SW 1271 (cell line): ENCODE measurements at places on chromosomes 6 and 20.

DNA sequence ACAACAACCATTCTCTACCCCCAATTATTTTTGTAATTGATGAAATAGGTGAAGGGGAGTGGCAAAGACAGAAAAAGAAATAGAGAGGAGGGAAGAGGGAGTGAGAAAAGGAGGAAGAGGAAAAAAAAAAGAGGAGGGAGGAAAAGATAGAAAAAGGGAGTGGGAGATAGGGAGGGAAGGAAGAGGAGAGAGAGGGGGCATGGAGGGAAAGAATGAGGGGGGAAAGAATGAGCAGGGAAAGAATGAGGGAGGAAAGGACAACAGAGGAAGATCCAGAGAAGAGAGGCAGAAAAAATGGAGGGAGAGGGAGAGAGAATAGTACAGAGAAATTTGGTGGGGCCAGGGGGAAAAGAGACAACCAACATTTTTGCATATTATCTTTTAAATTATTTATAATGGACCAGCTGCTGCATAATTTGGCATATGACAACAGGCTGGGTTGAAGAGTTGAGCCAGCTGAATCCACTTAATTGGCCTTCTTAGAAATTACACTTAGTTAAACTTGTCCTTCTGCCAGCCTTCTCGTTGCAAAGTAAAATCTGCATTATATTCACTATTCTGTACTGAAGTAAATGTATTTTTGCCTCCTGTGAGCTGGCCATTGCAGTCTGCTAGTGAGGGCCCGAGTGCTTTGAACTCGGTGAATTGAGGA is 101.0 kb downstream of the ARHGAP18 start:
- DNase-seq = no peak

- DNase-seq = no peak
Observed at GRCh38 chr6:149026530-149026942, 279.7 kb downstream of the UST start.

DNA sequence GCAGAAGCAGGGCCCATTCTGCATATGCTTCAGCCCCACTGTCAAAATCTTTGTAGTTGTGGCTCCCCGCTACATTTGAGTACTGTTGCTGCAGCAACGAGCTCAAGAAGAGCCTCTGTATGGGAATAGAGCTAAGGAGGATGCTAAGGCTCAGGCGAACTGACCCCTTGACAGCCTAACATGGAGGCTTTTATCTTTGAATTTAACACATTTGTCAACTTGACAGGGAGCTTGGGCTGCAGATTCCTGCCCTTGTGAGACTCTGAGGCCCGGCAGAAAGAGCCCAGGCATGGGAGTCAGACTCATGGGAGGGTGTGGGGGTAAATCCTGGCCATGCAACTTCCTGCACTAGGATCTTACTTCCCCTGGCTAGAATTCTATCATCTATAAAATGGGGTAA is 278.7 kb upstream of the CITED2 start:
- DNase-seq = no peak

GRCh38 chr6:25053875-25054371 is 118.2 kb upstream of the RIPOR2 start:
- DNase-seq = no peak

DNA sequence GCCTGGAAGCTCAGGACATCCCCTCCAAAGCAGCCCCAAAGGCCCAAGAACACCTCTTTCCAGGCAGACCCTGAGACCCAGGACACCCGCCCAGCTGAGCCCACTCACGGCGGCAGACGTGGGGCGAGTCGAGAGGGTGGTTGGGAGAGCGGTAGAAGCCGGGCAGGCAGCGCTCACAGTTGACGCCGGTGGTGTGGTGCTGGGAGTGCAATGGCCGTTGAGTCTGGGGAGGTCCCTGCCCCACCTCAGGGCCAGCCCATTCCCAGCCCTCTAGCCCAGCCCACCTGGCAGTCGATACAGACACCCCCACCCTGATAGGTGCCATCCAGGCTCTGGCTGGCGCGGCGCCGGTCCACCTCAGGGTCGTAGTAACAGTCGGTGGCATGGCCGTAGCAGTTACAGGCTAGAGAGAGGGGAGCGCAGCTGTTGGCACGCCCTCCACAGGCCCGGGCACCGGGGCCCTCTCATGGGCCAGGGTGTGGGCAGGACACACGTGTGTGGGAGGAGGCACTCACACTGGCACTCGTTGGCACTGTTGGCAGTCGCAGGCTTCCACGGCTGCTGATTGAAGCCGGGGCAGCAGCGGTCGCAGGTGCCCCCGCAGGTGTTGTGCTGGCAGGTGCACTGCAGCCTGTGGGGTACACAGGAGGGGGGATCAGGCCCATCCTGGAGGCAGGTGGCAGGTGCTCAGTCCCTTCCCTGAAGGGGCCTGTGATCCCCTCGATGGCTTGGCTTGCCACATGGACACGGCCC is 20.5 kb downstream of the LAMA5 start:
- DNase-seq = no peak

- DNase-seq = peak; percentile 77
Observed at GRCh38 chr20:16574656-16575355, 1.6 kb upstream of the KIF16B start.

- DNase-seq = no peak
Observed at GRCh38 chr20:6665621-6666355, 101.7 kb upstream of the BMP2 start.

DNA sequence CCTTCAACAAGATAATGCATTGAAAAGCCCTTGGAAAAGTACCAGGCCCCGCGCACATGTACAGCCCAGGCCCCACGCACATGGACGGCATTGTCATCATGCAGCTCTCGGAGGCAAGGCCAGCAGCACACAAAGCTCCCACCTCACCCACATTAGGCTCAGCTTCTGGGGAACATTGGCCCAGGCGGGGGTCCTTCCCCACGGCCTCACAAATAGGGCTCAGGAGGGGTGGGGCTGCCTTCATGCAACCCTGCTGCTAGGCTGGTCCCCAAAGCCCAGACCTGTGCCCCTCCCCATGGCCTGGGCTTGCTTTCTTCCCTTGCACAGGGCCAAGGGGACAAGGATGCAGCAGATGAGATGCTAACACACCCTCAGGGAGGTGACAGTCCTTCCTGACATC is 26.7 kb downstream of the NPEPL1 start:
- no peak for DNase-seq

GRCh38 chr6:63579937-63580703 is 7.8 kb downstream of the LOC128125822 start:
- DNase-seq = no peak

DNA sequence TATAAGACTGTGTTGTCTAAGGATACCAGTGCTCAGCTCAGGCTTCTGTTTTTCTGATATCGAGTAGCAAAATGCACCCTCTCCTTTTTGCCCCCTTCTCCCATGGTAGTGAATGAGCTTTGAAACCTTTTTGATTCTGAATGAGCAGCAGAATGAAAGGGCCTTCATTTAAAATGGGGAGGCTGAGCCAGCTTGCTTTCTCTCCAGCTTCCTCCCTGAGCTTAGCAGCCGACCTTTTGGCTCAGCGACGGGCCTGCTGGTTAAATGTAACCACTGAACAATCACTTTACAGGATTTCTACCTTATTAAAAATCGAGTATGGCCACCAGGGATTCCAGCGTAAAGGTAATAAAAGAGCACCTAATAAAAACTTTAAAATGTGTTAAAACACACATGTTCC is 133.7 kb upstream of the SPACA1 start:
- no peak for DNase-seq

DNA sequence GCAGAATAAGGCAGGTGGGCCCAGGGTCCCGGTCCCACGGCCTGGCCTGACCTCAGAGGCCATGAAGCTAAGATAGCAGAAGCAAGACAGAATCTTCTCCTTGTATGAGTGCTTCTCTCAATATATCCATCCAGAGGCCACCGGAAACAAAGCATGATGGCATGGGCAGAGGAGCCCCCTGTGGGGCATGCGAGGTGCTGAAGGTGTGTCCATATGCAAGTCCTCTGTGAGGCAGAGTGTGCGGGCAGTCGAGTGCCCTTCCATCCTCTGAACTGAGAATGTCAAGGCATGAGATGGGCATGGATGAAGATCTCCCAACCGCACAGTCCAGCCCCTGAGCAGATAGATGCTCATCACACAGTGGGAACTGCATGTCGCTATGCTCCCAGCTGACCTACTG is 9.8 kb upstream of the GGTLC1 start:
- no peak for DNase-seq

DNA sequence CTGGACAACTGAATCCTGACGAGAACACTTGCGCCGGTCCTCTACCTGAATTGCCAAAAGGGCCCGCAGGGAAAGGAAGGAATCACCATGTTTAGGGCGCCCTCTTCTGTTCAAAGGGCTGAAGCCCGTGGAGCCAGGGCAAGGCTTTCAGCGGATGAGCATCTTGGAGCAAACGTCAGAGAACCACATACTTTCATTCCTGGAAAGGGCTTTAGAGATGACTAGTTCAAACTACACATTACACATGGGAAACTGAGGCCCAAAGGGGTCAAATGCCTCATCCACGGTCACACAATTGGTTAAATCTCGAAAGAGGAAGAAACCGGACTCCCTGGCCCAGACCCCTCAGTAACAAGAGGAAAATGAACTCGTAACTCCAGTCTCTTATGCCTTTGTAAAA is 11.5 kb upstream of the ZNF133 start:
- DNase-seq = peak; percentile 77

GRCh38 chr6:14655201-14656061 is 537.9 kb downstream of the CD83 start:
- no peak for DNase-seq

DNA sequence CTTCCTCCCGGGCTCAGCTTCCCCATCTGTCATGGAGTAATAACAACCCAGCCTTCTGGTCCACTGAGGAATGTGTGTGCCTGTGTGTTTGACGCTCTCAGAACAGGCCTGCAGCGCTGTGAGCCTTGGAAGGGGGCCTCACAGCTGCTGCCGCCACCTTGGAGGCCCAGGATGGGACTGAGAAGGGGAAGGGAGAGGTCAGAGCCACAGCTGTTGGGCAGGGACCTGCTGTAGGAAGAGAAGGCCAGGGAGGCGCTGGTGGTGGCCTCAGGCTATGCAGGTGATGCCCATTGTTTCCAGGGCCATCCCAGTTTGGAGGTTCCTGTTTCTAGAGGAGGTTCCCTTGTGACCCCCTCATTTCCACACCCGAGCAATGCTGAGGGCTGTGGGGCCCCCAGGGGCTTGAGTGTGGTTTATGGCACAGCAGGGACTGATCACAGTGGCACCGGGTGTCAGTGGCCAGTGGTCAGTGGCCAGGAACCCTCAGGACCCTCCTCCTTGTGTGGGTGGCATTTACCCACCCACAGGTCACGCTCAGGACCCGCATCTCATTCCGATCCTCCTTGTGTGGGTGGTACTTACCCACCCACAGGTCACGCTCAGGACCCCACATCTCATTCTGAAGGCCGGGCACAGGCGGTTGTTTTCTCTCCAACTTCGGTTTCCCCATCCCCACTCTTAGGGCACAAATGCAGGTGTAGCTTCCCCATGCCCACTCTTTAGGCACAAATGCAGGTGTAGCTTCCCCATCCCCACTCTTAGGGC is 14.0 kb downstream of the TPD52L2 start:
- no peak for DNase-seq

DNA sequence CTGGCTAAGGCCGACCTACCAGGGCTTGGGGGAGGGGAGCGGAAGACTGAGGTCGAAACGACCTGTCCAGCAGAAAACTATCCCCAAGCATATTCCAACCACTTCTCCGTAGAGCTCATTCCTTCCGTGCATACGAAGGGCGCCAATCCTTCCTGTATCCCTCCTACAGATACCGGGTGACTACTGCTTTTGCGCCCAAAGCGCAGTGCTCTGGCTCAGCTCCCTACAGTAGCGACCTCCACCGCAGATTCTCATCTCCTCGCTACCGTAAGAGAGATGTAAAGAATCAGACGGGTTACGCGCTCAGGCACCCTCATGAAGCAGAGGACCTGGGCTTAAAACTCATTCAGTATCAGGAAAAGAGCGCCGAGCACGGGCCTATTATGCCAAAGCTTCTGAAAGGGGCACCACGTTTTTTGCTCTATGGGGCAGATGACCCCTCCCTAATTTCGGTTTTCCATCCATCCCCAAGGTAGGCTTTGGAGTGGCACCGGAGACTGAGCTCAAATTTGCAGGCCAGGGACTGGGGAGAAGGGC is 563 bp upstream of the NNAT start:
- no peak for DNase-seq

DNA sequence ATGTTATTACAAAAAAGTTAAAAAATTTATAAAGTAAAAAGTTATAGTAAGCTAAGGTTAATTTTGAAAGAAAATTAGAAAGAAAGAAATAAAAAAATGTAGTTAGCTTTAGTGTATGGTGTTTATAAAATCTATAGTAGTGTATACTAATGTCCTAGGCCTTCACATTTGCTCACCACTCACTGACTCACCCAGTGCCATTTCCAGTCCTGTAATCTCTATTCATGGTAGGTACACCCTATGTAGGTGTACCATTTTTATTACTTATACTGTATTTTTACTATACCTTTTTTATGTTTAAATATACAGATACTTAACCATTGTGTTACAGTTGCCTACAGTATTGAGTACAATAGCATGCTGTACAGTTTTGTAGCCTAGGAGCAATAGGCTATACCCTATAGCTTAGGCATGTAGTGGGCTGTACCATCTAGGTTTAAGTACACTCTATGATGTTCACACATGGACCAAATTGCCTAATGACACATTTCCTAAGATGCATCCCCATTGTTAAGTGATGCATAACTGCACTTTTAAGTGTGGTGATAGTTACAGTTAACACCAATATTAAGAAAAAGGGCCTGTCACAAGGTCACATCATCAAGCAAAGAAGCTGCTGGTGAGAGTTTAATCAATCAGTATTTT is 8.0 kb downstream of the CD2AP start:
- DNase-seq = no peak

GRCh38 chr6:83247471-83247870 is 54.3 kb downstream of the RWDD2A start:
- no peak for DNase-seq

GRCh38 chr6:63487103-63487813 is 85.0 kb upstream of the LOC128125822 start:
- DNase-seq = no peak

DNA sequence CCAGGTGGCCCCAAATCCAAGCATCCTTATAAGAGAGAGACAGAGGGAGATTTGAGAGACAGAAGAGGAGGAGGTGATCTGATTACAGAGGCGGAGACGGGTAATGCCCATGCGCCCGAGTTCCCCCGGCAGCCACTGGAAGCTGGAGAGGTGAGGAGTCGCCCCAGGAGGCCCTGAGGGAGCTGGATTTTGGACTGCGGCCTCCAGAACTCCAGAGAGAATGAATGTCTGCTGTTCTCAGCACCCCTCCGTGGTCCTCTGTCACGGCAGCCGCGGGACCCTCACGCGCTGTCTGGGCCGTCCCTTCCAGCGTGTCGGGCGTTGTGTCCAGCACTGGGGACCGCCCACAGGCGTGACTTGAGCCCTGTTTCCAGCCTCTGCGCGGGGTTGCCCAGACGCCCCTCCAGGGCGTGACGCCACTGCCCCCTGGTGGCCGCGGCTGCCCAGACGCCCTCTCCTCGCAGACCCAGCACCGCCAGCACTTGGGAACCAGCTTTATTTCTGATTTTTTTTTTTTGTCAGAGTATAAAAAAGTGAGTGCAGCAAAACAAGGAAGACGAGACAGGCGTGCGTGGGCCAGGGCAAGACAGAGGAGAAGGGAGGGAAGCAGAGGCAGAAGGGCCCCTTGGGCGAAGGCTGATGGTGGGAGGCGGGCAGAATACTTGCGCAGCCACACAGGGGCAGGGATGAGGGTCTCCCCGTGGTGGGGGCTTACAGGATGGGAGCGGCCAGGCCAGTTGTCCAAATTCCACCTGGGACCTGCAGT is 4.1 kb upstream of the ZNF512B start:
- peak; percentile 70 for DNase-seq
